Posterior cingulate gyrus (tissue), 11 donors: ENCODE measurements at places on chromosomes 5 and 9.

GRCh38 chr5:28430565-28431178 is 1392.3 kb upstream of the CDH9 start:
- DNase-seq = no peak

GRCh38 chr5:154509784-154510555 is 31.9 kb upstream of the HAND1 start:
- DNase-seq = no peak

- DNase-seq = no peak
Observed at GRCh38 chr9:125904155-125904851, 157.1 kb downstream of the PBX3 start.

DNA sequence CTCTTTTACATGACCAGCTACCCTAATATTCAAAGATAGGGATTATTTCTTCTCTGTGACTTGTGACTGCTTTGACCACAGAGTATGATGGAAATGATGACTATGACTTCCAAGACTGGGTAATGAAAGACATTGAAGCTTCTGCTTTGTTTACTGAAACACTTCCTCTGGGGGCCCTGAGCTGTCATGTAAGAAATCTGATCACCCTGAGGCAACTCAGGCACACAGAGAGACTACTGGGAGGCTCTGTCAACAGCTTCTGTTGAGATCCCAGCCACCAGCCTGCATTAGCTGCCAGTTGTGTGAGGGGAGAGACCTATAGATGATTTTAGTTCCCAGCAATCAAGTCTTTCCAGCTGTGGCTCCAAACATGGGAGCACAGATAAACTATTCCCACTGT is 76.5 kb downstream of the KCTD16 start:
- no peak for DNase-seq

GRCh38 chr9:87276327-87276841 is 221.3 kb upstream of the DAPK1 start:
- no peak for DNase-seq

GRCh38 chr9:129013674-129014073 is 14.5 kb downstream of the SH3GLB2 start:
- no peak for DNase-seq

DNA sequence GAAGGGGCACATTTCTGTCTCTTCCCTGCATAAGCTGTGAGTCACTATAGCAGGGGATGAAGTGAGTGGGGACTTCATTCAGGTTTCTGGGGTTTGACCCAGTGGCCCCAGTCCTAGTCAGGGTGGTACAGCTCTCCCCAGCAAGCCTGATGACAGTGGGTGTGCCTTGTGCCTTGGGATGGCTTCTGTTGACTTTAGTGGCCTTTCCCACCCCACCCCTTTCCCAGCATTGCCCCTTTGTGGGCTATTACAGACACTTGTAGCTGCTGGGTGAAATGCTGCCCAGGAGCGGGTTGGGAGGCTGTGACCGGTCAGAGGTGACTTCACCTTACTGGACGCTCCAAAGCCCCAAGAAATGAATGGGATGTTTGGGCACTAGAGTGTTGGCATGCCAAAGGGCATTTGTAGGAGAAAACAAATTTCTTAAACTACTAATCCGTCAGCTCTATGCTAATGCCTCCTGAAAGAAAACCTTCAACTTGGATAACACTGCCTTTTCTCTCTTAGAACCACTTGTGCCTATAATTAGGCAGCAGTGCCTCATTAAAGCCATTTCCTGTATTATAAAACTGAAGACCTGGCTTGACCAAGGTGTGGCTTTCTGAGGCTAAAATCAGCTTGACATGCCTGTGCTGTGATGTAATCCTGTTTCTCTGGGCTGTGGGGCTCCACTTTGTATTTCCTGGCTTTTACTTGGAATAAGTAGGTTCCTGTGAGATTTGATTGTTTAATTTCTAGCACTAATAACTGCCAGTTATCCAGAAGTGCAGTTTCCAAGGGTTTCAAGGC is 119.0 kb upstream of the SLC25A48 start:
- no peak for DNase-seq

DNA sequence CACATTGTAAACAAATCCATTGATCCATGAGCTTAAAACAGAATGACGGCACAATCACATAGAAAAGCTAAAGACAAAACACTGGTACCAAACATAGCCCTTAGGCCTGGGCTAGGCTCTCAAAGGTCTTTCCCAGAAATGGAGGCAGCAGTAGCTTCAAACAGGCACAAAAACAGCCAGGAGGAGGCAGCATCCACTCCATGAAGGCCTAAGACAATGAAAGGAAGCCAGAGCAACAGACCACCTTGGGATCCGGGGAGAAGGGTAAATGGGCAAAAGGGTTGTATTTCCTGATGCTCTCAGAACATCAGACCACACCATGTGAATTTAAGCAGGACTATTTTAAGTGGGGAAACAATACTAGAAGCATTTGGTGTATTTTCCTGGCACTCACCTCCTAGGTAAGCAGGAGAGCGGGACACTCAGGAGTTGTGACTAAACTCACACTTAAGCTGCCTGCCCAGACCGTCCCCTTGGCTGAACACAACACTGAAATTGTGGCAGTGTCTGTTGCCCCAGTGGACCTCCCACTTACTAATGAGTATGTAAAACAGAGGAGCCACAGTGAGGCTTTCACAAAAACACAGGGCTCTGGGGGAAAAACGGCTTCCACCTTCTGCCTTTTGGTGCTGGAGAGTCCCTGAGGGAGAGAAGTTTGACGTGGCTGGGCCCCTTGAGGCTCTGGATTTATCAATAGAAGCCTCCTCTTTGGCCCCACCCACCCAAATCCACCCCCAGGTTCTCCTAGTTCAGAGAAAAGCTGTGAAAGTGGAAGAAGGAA is 11.9 kb downstream of the GNPDA1 start:
- DNase-seq = no peak

DNA sequence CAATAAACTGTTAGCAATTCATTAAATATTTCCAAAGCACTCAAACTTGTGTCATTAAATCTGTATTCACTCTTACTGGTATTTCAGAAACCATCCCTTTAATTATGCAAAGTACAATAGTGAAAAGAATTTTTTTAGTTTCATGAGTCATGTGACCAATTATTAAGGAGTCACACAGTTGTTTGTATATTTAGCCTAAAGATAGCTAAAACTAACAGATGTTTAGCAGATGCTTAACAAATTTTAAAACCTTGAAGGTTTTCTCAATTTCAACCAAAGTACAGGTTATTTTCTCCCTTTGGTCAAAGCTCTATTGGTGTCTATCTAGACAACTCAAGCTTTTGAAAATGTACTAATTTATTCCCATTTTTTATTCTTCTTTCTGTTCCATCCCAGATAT is 44.1 kb downstream of the PJA2 start:
- no peak for DNase-seq

GRCh38 chr5:151870820-151871219 is 53.8 kb downstream of the GLRA1 start:
- no peak for DNase-seq

- DNase-seq = peak; percentile 83
Observed at GRCh38 chr9:97983589-97984187, 547 bp downstream of the ANP32B start.

- no peak for DNase-seq
Observed at GRCh38 chr9:23412046-23412445, 414.0 kb downstream of the ELAVL2 start.

DNA sequence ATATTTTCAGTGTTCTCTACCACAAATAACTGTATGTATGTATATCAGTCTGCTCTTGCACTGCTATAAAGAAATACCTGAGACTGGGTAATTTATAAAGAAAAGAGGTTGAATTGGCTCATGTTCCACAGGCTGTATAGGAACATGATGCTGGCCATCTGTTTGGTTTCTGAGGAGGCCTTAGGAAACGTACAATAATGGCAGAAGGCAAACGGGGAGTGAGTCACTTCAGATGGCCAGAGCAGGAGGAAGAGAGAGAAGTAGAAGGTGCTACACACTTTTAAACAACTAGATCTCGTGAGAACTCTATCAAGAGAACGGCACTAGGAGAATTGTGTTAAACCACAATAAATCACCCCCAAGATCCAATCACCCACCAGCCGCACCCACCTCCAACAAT is 121.7 kb downstream of the ADAMTS6 start:
- no peak for DNase-seq

- DNase-seq = no peak
Observed at GRCh38 chr9:27558307-27558706, 15.0 kb downstream of the C9orf72 start.

DNA sequence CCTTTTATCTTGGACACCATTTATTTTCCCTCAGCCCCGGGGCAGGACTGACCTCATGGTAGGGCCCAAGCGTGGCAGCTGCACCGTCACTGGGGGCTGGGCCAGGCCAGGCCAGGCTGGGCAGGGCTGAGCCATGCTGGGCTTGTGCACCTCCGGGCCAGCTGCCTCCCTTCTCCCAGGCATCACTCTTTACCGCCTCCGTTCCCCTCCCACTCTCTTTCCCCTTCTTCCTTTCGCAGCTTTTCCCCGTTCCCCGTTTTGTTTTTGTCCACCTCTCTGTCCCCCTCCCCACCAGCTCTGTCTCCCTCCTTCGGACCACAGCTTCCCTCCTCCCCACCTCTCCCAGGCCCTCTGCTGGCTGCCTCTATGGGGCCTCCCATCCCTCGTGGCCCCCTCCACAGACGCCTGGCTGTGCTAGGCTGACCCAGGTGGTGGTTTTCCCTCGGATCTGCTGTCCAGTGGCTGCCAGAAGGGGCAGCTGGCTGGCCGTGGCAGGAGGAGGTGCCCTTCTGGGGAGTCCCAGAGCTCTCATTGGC is 17.9 kb downstream of the FGF18 start:
- DNase-seq = no peak

DNA sequence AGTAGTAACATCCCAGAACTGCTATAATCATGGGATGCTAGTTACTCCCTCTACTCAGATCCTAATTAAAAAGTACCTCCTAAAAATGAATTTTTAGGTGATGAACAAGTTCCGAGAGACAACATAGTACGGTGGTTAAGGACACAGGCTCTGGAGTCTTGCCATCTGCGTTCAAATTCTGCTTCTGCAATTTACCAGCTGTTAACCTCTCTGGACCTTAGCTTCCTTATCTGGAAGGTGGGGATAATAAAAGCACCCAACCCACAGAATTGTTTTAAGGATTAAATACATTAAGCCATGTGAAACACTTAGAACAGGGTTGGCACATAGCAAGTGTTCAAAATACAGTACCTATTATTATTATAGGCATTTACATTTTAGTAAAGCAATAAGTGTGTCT is 77.5 kb upstream of the XPA start:
- DNase-seq = no peak

- DNase-seq = no peak
Observed at GRCh38 chr9:21871256-21871975, 69.0 kb downstream of the MTAP start.

- DNase-seq = no peak
Observed at GRCh38 chr9:76756941-76757673, 7.1 kb upstream of the PCA3 start.

- DNase-seq = no peak
Observed at GRCh38 chr9:121138973-121139372, 62.7 kb downstream of the RAB14 start.

DNA sequence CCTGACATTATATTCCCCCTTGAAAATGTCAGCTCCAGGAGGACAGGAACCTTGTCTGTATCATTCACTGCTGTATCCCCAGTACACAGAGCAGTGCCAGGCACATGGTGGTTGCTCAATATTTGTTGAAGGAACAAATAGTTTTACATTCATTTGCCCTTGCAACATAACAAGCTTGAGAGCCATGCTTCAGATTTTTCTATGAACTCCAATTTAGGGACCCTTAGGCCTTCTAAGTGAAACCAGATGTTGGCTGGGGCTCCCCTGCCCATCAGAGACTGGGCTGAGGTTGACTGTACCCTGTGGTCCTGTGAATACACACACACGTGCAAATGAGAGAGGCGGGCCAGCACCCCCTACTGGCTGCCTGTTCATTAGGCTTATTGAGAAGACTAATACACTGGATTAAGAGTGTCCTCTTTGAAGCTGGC is 214.9 kb upstream of the WWC1 start:
- DNase-seq = no peak

GRCh38 chr9:93025736-93026135 is 32.8 kb upstream of the SUSD3 start:
- no peak for DNase-seq

- no peak for DNase-seq
Observed at GRCh38 chr5:173456751-173457171, 128.5 kb upstream of the STC2 start.

DNA sequence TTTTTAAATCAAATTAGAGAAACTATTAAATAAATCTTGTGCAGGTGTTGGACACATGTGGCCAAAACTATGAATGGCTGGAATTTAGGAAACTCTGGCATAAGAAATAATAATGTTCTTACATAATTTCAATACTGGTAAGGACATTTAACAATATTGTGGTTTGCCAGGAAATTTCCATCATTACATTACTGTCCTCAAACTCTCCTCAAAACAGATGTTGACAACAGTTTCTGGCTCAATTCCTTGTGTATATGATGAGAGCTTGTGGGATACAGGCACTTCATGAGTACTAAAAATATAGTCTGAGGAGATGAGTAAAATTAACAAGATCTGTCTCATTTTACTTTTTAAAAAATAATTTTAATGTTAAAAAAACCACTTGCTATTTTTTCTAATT is 27.9 kb downstream of the MCTP1 start:
- DNase-seq = no peak

GRCh38 chr9:69655065-69655464 is 17.1 kb downstream of the APBA1 start:
- DNase-seq = no peak

- no peak for DNase-seq
Observed at GRCh38 chr9:101360647-101361046, 24.2 kb downstream of the BAAT start.

- no peak for DNase-seq
Observed at GRCh38 chr5:156469636-156470035, 142.7 kb downstream of the SGCD start.

- DNase-seq = no peak
Observed at GRCh38 chr5:108515517-108516105, 133.7 kb upstream of the FBXL17 start.

DNA sequence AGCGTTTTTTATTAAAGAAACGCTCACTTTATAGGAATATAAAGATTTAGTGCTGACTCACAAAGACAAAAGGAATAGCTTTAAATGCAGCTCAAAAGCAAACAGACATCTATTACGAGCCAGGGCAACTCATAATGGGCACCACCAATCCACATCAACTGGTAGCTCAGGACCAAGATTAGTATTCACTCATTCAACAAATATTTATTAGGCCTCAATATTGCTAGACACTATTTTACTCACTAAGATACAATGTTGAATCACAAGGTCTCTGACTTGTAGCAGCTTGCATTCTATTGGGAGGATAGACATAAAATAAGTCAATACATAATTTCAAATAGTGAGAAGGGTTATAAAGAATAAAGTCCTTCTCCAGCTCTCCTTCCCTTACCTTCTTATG is 8.0 kb upstream of the MAN2A1 start:
- DNase-seq = no peak

GRCh38 chr9:81477669-81478068 is 211.7 kb downstream of the TLE1 start:
- no peak for DNase-seq
